ENCODE measurements at places on chromosomes 7 and 10.

GRCh38 chr7:47725031-47725780 is 143.3 kb upstream of the TNS3 start:
- no peak for DNase-seq

DNA sequence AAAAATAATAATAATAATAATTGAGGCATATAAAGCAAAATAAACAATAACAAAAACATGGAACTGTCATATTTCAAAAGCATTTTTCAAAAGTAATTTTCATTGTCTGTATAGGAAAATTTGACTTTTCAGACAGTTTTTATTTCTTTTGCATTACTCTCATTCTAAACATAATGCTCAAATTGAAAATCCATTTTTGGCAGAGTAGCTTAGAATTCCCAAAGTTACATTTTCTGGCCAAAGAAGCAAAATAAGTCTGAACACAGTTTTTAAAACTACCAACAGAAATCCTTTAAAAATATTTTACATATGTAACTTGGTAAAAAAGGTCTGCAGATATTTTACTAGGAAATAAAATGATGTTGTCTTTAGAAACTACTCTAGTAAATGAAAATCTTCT is 535.4 kb downstream of the ANKRD7 start:
- DNase-seq: no peak

GRCh38 chr10:44781131-44781530 is 130.0 kb upstream of the TMEM72 start:
- no peak for DNase-seq

GRCh38 chr7:10085231-10085630 is 888.4 kb upstream of the PHF14 start:
- no peak for DNase-seq

DNA sequence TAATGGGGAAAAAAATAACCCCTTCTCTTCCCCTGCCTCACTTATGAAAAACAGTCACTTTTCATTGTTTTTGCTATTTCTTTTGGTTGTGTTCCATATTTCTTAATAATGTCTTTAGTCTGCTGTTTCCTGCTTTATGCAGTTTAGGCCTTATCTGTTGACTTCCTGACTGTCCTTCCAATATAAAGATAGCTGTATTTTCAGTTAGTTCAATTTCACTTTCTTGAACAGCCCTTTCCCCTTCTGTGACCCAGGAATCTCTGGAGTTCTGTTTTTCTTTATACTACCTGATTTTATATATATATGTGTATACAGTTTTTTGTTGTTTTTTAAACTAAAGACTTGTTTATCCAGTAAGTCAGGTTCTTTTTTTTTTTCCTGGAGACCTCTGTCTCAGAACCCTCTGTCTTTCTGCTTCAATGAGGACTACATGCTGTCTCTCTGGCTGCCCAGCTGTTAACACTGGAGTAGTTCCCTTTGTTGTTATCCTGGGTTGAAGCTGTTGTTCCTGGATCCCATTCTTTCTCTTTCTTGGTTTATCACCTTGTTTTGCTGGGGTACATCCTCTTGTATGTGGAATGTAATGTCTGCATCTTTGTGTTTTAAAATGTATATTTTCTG is 87.2 kb downstream of the GSDME start:
- DNase-seq: no peak
